Stromal cell of bone marrow (primary cell): ENCODE measurements at places on chromosomes 3 and 15.

- DNase-seq, result no peak
These were observed 64.7 kb downstream of the ISL2 start for GRCh38 chr15:76401285-76401684.

GRCh38 chr3:44026220-44026865 lies 215.3 kb upstream of the TOPAZ1 start:
- DNase-seq, result no peak

GRCh38 chr3:137061186-137061585 lies 103.4 kb downstream of the IL20RB start:
- DNase-seq, result no peak

DNA sequence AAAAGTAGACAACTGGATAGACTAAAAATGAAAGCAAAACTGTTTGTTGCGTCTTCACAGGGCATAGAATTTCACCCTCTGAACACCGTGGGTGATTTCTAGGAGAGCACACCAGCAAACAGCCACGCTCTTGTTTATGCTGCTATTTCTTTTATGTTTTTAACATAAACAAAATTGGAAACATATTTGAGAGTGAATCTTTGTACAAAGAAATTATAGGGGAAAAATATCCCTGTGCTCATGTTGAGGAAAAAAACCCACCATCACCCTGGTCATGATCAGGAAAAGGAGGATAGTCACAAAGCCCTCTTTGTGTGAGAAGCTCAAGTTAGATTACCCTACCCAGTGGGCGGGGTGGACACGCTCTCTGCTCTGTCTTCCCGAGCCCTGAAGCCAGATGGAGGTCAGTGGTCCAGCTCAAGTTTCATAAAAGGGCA lies 313.3 kb downstream of the SATB1 start:
- DNase-seq, result no peak

GRCh38 chr3:30553641-30554316 lies 52.6 kb upstream of the TGFBR2 start:
- DNase-seq, result peak; percentile 46

- no peak for DNase-seq
These were observed 204.6 kb downstream of the GABRG3 start for GRCh38 chr15:27175472-27176153.

DNA sequence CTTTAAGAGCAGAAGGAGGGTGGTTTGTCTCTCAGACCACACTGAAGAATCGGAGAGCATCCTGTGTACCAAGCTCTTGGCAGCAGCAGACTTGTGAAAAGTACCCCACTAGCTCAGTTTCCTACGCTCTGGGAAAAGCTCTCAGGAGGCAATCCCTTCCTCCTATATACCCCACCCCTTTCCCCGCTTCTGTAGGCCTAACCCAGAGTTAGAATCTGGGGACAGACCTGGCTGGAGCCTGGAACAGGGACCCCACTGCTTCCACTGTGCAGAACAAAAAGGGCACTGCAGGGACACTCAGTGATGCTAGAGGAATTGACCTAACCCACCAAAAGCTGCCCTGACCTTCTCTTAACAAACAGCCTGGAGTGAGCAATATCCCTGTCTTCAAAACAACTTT lies 70.0 kb upstream of the CCDC39 start:
- no peak for DNase-seq

DNA sequence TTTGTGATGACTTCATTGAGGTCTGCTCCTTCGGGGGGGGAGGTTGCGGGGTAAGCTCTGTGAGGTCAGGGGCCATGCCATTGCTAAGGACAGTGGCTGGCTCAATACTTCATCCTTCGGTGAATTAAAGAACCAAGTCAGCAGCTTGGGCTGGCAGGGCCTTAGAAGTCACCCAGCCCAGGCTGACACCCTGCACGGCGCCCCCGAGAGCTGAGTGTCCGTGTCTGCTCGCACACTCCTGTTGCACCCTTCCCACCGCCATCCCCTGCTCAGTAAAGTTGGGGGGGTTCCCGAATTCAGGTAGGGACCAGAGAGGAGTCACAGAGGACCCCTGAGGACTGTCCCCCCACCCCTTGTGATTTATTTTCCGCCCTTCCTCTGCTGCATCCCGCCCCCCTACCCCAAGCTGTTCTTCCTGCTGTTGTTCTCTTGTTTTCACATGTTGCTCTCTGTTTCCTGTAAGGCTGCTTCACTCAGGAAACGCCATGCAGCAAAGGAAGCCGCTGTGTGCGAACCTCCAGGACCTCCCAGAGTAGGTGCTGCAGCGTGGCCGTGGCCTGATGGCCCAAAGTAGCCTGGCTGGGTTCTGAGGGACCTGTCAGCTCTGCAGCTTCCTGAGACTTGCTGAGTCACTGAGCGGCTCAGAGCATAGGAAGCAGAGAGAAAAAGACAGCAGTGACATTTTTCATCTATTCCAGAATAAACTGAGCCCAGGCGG lies 14.4 kb downstream of the EFCC1 start:
- no peak for DNase-seq

- DNase-seq, result no peak
These were observed 189.9 kb upstream of the TSC22D2 start for GRCh38 chr3:150218236-150218635.

DNA sequence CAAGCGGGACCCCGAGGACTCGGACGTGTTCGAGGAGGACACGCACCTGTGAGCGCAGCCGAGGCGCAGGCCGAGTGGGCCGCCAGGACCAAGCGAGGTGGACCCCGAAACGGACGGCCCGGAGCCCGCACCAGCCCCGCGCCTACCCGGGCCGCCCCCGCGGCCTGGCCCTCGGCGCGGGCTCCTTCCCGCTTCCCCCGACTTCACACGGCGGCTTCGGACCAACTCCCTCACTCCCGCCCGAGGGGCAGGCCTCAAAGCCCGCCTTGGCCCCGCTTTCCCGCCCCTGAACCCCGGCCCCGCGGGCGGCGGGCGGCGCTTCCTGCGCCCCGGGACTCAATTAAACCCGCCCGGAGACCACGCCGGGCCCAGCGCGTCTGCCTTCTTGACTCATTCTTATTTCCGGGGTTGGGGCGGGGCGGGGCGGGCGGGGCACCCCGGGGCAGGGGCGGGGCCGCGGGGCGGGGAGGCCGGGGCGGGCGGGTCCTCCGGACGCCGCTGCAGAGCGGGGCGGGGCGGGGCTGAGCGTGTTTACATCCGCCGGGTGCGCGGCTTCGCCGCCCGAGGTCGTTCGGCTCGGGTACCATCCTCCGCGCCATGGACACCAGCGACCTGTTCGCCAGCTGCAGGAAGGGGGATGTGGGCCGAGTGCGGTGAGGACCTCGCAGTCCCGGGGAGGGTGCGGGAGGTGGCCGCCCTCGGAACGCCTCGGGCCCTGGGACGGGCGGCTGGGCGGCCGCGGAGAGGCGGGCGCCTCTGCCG lies at the start of gene ABTB1:
Gene ABTB1 (plus strand): TSS at position 524 of the 762 bp plus-strand sequence. CDS start 74 bp downstream, at position 598.
- peak; percentile 47 for DNase-seq

- DNase-seq, result no peak
These were observed 30.1 kb upstream of the IP6K2 start for GRCh38 chr3:48747015-48747615.

DNA sequence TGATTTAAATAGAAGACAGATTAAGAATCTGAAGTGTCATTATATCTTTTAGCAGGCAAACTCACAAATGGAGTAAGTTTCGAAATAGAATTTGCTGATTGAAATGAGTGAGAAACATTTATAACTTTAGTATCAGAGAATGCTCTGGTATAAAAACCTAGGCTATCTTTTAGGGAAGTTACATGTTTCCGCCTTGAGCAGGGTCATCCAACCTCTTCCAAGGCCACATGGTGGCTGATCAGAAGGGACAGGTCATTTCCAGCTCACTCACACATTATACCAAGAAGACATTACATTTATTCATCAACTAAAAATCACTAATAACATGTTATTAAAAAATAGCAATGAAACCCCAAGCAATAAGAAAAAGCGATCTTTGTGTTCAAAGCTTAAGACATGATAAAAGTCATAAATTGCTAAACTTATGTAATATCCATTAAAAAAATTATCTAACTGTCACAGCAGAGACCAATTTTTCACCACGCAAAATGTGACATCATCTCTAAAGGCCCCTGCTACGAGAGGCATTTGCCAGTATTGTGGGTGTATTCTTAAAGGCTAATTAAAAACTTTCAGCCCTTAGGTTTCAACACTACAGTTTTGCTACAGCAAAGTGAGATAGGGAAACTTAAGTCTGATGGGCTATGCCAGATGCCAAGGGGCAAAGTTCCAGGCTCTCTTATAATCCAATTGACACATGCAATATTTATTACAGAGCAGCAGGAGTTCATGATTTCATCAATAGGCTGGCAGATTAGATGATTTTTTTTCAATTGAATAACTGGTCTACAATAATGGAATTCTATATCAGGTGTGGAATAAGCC lies 240.4 kb upstream of the TBL1XR1 start:
- no peak for DNase-seq

DNA sequence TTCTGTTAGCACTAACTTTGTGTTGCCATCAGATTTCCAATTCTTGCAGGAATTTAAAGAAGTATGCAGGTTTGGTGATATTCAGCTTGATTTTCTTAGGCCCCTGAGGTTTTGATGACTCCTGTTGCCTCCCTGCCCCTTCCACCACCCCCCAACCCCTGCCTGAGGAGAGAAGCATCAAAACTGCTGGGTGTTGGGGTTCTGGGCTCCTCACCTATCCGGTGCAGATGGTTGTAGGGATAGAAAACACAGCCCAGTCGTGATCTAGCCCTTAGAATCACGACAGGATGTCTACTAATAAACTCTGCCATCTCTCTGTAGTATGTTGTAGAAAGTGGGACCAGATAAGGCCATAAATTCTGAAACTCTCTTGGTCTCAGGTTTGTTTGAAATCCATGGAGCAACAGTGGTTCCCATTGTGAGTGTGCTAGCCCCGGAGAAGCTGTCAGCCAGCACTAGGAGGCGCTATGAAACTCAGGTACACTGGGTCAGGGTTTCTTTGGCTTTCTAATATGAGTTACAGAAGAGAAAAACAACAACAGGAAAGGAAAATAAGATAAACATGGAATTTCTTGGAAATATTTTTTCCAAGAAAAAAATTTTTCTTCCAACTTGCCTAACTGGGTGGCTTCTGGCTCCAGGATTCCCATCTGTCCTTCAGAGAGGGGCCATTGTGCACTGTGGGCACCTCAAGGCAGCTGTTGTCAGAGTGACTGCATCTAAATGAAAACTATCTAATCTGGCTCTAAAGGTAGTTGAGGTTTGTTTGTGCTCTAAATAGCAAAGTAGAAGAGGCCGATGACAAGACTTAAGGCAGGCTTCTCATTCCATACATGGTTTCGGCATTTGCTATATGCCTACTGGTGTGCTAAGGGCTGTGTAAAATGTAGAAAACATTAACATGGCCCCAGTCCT lies 8.7 kb downstream of the SRP14 start:
- DNase-seq, result no peak

DNA sequence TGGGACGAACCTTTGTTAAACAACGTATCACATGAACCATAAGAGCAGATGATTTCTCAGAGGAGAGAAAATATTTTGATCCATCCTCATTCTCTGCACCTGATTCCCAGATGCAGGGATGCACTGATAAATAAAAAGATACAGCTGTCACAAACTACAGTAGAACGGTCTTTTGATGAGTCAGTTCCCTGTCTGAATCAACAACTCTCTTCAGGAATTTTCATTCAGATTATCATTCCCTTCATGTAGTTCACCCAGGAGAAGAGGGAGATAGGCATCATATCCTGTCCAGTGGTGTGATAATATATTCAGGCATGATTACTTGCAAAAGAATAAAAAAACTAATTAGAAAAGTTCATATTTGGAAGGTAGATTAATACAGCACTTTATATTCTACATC lies 521.5 kb downstream of the PYDC2 start:
- no peak for DNase-seq

- no peak for DNase-seq
These were observed 46.9 kb downstream of the IFT57 start for GRCh38 chr3:108175352-108175751.

- no peak for DNase-seq
These were observed 138.5 kb upstream of the STRIT1 start for GRCh38 chr3:155431856-155432570.

- no peak for DNase-seq
These were observed 9.8 kb upstream of the TMEM40 start for GRCh38 chr3:12768579-12769527.

- DNase-seq, result no peak
These were observed 27.8 kb upstream of the TSEN2 start for GRCh38 chr3:12456441-12456840.

DNA sequence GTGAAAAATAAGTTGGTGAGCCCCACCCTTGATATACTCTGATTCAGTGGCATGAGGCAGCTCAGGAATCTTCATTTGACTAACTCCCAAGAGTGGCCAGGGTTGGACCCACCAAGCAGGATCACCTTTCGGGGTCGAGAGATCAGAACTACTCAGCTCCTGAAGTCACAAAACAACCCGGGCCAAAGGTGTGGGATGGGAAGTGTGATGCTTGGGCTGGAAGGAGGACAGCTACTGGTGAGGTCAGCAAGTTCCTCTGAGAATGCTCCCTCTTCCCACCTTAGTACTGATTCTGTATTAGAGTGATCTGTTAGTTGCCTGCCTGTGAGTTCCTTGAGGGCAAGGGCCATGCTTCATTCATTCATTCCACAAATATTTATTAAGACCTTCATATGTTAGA lies 15.1 kb downstream of the ESYT3 start:
- no peak for DNase-seq

DNA sequence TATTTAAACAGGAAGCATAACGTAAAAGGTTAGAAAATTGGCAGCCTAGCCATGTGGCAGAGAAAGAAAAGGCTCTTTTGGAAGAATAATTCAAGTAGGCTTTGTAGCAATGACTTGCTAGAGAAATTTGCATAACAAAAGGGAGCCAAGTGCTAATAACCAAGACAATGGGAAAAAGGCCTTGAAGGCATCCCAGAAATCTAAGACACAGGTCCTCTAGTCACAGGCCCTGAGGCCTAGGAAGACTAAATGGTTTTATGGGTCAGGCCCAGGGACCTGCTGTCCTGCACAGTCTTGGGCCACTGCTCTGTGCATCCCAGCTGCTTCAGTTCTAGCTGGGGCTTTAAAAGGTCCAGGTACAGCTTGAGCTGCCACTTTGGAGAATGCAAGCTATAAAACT lies 78.5 kb downstream of the FGF7 start:
- DNase-seq, result no peak

DNA sequence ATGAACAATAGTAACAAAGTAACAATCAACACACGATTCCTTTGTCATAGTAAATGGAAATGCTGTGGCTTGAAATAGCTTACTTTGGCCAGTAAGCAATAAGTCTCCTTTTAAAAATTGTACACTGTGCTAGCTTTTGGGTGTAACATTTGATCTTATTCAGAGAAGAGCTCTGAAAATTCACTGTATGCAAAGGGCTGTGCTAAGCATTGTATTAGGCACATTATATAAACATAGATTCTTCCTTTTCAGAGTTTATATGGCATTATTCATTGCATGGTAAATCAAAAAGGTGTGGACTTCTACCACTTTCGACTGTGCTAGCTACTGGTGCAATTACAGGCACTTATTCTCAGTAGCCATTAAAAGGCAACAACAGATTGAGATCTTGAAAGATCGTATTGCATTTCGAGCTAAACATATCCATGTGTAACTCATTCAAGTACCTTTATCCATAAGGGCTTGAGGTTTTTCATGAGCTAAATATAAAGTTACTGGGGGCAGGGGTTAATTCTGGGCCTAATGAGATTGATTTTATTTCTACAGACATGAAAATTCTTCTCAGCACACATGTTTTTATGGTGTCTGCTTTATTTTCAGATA lies 246.8 kb downstream of the NR1D2 start:
- no peak for DNase-seq

- no peak for DNase-seq
These were observed 34.9 kb downstream of the PRKCI start for GRCh38 chr3:170257145-170257544.

- DNase-seq, result peak; percentile 13
These were observed 1.2 kb upstream of the SNAPC5 start for GRCh38 chr15:66498501-66499386.

- no peak for DNase-seq
These were observed 19.0 kb upstream of the PRICKLE2 start for GRCh38 chr3:64244011-64244942.

- no peak for DNase-seq
These were observed 235.3 kb upstream of the ST8SIA2 start for GRCh38 chr15:92158426-92158825.
